Hematopoietic multipotent progenitor cell treated with erythropoietin and hydrocortisone succinate and interleukin-3 and kit ligand, for 15 days (in vitro differentiated cells): ENCODE measurements at places on chromosomes 11 and 22.

DNA sequence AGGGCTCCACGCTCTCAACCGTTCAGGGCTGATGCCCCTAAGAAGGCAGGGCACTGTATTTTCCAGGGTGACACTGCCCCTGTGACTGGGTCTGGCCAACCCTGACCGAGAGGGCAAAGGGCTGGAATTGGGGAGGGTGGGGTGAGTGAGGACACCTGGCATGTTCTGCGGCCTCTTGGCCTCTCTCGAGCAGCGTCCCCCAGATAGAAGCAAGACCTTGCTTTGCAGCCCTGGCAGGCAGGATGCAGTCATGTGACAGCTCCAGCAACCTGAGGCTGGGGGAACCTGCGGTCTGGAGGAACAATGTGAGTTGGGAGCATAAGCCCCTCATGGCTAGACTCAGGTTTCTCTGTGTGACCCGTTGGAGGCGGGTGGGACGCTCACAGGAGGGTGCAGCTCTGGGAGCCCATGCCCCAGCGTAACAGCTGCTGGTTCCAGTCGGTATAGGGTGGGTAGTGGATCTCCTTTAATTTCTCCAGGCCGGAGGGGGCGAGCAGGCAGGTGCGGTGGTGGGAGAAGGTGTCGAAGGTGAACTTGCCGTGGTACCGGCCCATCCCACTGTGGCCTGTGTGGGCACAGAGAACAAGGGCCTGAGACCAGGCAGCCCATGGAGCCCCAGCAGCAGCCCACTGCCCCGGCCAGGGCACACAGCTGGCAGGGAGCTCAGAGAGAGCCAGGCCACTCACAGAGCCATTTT, 11.4 kb downstream of the ALDH3B2 start:
- no peak for DNase-seq

GRCh38 chr11:99268886-99269285, 248.1 kb downstream of the CNTN5 start:
- no peak for DNase-seq

GRCh38 chr11:3216027-3216525, 2.5 kb downstream of the MRGPRG start:
- DNase-seq: no peak

GRCh38 chr22:38352436-38352835, 35.2 kb upstream of the CSNK1E start:
- no peak for DNase-seq

GRCh38 chr11:126510621-126511370, 155.3 kb downstream of the ST3GAL4 start:
- no peak for DNase-seq

GRCh38 chr22:23847991-23848864, 9.4 kb upstream of the DERL3 start:
- DNase-seq: no peak

- no peak for DNase-seq
These were observed 4.3 kb downstream of the SELENOM start for GRCh38 chr22:31103111-31103510.

GRCh38 chr11:56764976-56765375, 16.5 kb upstream of the OR9G4 start:
- no peak for DNase-seq

- no peak for DNase-seq
These were observed 25.5 kb upstream of the CYP2D6 start for GRCh38 chr22:42156121-42156520.

DNA sequence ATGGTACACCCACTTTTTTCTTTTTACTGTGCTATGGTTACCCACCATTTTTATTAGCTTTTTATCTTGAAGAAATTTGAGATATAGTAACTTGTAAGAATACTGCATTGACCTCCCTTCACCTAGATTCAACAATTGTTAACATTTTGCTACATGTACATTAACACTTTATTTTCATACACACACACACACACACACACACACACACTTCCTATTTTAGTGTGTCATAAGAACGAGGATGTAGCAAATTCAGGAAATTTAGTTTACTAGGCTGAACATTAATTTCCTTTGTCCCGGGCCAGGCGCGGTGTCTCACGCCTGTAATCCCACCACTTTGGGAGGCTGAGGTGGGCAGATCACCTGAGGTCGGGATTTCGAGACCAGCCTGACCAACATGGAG, 1.1 kb upstream of the ATP6V1E1 start:
- no peak for DNase-seq

- DNase-seq: peak; percentile 89
These were observed 91.5 kb downstream of the NECTIN1 start for GRCh38 chr11:119637481-119637880.

GRCh38 chr11:114284021-114284420, 12.2 kb upstream of the NNMT start:
- no peak for DNase-seq

DNA sequence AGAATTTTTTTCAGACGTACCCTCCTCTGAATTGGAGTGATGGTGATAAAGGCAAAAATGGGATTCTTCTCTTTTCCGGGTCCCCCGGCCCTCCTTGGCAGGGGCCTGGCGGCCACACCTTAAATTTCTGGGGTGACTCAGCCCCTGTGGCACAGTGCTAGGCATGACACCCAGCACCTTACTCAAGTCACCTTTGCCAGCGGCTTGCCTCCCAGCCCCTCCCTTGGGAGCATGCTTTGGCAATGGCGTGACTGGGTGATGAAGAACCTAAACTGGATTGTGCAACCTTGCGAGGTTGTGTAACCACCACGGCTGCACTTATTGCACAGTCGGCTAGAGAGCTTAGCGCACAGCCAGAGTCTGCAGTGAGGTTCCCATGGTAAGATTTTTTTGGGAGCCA, 16.2 kb upstream of the LDLRAD3 start:
- DNase-seq: no peak

DNA sequence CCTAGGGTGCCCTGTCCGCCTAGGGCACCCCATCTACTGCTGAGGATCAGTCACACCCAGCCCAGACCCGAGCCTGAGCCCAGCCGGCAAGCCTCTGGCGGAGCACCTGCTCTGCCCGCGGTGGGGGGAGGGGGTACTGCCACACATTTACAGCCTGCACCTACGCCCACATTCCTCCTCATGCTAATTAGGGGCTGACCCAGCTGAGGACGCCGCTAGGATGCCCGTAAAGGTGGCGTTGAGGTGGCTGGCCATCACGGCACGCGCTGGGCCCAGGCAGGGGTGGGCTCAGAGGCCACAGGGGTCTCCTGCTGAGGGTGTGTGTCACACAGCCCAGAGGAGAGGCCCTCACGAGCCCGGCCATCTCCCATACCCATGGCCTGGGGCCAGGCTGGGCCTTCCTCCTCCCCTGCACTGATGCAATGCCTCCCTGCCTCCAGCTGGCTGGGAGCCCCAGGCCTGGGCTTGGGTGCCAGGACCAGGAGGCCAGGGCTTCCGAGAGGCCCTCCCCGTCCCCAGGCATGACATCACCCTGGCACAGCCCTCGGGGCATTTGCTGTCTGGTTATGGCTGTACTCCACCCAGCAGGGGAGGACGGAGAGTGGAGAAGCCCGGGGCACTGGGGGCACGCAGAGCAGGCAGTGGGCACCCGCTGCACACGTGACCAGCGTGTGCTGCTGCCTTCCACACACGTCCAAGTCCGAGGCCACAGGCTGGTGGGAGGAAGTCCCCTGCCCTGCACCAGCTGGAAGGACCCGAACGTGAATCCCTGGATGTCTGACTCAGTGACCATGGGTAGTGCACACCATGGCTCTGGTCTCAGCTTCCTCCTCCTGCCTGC, 12.7 kb downstream of the DUSP8 start:
- DNase-seq: no peak

- no peak for DNase-seq
These were observed 60.2 kb downstream of the LRP5 start for GRCh38 chr11:68372625-68373024.

- DNase-seq: no peak
These were observed 48.6 kb downstream of the MCM5 start for GRCh38 chr22:35448523-35448922.

- peak; percentile 52 for DNase-seq
These were observed 988 bp downstream of the TNRC6B start for GRCh38 chr22:40178417-40179409.

GRCh38 chr11:45922425-45923082, at the start of gene LARGE2:
LARGE2 (plus strand) TSS chr11:45922656; CDS start chr11:45922883, 227 bp downstream.
- DNase-seq: no peak

DNA sequence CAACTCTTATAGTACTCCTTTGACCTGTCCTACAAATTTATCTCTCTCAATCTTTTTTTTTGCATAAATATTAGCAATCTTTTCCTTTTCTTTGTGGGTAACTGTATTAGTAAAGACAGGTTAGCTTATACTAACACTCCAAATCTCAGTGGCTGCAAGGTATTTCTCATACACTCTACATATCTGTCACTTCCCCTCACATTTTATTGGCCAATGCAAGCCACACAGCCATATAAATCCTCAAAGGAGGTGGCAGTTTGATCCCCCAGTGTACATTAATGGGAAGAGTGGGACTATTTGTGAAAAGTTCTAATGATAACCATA, 42.6 kb upstream of the EED start:
- no peak for DNase-seq

GRCh38 chr11:8698917-8699441, 16.4 kb downstream of the RPL27A start:
- no peak for DNase-seq

GRCh38 chr22:44380756-44381486, 68.2 kb upstream of the SHISAL1 start:
- no peak for DNase-seq

- DNase-seq: no peak
These were observed 59.4 kb downstream of the SBF1 start for GRCh38 chr22:50415426-50415825.

DNA sequence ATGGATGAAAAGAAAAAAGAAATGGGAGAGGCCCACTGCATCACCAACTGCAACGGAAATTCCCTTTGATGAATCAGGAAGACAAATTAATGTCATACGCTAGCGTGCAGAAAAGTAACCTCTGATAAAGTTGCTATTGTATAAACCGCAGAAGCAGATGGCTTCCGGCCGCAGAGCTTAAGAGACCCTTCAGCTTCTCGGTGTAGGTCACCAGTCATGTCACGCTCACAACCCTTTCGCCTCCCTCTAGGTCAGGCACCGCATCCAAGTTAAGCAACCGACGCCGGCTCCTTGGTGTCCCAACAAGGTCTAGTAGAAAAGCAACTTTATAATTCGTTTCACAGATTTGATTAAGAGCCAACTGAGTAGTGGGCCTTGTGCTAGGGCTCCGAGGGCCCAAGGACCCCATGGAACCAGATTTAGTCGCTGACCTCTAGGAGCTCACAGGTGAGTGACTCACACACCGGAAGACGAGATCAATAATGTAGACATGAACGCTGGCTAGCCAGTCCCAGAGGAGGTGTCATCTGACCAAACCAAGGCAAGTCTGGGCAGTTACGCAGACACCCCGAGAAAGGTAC, 1.2 kb upstream of the ZFP91 start:
- no peak for DNase-seq

DNA sequence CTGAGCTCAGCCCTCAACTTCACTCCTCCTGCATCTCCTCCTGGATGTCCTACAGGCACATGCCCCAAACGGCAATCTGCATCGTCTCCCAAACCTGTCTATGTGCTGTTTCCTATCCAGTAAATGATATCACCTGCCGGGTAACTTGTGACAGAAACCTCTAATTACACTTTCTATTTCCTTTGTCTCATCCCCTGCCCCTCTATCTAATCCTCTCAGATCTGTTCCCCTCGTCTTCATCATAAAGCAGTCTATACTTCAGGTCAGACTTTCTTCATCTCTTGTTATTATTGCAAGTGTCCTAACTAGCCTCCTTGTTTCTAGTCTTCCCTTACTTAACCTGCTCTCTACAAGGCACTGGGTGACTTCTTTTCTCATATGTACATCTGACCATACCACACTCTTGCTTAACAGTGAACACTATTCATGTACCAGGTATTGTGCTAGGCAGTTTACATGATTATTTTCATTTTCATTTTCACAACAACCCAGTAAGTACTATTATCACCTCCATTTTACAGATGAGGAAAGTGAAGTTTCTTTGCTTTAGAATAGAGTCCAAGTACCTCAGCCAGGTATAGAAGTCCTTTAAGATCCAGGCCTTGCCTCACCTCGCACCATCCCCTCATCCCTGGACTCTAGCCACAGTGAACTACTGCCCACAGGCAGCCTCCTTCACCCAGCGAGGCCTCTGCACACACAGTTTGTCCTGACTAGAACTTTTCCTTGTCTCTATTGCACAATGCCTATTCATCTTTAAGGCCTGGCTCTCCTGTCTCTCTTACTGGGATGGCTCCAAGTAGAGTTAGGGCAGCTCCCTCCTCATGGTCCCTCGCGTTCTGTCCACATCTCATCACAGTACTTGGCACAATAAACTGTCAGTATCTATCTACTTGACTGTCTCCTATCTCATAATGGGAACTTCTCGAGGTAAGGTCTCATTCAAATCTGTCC, 22.1 kb upstream of the UCP3 start:
- no peak for DNase-seq

GRCh38 chr11:61978703-61979661, 11.5 kb upstream of the FTH1 start:
- no peak for DNase-seq

- no peak for DNase-seq
These were observed 3.3 kb upstream of the CRYBB3 start for GRCh38 chr22:25196326-25196725.

DNA sequence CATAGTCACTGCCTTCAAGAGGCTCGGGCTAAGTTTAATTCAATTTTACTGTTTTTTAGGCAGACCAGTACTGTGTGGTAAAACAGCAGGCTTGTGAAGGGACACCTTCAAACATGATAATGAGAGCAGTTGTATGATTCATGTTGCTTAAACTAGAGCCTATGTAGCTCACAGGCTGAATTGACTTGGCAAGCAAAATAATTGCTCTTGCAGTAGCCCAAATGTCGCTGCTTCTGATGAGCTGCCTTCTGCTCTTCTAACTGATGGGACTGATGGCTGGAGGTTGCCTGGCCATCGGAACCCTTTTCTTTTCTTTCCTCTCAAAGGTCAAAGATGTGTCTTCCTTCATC, 137.6 kb downstream of the MAML2 start:
- DNase-seq: no peak

DNA sequence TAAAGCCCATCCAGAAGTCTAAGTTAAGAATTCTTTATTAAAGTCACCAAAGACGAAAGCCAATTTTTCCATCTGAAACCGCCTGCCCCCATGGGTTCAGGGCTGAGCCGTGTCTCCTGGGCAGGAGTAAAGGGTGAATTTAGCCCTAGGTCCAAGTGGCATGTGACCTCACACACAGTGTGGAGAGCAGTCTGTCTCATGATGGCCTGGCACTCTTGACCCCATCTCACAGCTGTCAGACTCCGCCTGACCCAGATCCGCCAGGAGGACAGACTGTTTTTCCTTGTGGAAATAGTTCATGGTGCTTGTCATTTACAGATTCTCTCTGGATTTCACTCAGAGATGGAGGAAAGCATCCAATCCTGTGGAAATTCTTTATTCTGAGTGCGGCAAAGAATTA, 109.7 kb downstream of the GALNT18 start:
- no peak for DNase-seq

DNA sequence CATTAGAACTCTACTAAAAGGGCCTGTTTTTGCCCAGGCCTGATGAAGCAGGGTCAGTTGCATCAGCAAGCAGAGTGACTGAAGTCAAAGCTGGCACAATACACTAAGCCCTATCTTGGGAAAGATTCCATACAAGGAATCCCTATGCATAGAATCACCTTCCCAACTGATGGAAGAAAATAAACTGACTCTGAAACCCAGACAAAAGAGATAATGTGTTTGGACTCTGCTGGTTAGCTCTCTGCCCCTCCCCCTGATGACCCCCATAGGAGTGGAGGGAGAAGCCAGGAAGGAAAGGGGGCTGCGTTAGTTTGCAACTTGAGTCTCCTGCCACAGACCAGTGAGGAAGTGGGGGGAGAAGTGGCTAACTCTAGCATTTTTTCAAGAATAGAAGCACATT, 32.9 kb downstream of the GALNT18 start:
- DNase-seq: no peak
